ENCODE measurements at places on chromosomes 7 and 10. TPM values are rescaled to one million over a fixed set of nuclear protein-coding genes. Genes with fewer than 3 reads are reported as not detected.

CFAP70 gene
- total RNA-seq = 0.73 TPM

DNA sequence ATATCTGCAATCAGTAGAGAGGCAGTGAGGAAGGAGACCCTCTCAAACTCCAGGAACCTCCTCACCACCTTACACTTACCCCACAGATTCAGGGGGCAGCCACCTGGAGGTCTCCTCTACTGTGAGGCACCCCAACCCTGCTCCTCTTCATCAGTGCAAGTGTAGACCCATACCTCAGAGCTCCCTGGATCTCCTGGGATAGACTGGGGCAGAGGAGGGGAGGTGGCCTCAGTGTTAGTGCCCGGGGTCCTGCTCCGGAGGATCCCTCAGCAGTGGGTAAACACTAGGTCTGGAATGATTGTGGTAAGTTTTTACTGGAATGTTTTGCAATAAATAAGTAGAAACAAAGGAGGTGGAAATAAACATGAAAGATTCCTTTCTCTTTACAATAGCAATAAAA is 31.1 kb downstream of the ANTXRL start:
- no peak for ATAC-seq

- peak; percentile 65 for ATAC-seq
These were observed 26.9 kb upstream of the BPGM start for GRCh38 chr7:134619627-134620331.

FAM13C gene
- total RNA-seq = 1.3 TPM

- no peak for ATAC-seq
These were observed 2.8 kb downstream of the FAM180A start for GRCh38 chr7:135745703-135746312.

DNA sequence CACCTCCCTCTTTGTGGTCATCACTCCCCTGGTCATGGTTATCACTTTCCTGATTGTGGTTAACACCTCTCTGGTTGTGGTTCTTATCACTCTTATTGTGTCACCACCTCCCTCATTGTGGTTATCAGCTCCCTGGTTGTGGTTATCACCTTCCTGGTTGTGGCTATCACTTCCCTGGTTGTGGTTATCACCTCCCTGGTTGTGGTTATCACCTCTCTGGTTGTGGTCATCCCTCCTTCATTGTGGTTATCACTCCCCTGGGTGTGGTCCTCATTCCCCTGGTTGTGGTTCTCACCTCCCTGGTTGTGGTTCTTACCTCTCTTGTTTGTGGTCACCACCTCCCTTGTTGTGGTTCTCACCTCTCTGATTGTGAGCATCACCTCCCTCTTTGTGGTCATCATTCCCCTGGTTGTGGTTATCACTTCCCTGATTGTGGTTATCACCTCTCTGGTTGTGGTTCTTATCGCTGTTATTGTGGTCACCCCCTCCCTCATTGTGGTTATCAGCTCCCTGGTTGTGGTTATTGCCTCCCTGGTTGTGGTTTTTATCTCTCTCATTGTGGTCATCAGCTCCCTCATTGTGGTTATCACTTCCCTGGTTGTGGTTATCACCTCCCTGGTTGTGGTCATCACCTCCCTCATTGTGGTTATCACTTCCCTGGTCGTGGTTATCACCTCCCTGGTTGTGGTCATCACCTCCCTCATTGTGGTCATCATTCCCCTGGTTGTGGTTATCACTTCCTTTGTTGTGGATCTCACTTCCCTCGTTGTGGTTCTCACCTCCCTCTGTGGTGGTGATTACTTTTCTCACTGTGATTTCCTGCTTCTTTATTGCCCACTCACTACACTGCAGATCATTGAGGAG is 106.7 kb downstream of the GPR26 start:
- no peak for ATAC-seq

- no peak for ATAC-seq
These were observed 313.6 kb upstream of the CDC14C start for GRCh38 chr7:48610705-48611104.

DNA sequence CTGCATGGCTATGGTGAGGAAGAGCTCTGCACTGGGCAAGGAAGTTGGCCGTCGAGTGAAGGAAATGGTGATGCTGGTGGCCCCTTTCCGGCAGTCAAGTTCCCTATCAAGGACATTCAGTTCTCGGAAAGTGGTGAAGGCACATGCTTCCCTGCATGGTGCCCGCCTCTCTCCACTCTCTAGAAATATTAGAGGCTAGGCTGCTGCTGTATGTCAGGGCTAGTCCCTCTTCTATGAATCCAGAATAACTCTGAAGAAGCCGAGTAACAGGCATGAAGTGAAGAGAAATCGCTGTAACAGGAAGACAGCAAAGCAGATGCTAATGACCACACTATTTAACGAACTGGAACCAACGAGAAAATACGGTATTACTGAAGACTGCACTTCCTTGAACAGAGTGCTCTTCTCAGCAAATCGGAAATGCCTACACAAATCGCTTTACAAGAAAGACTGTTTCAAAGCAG is 5.4 kb downstream of the IDI1 start:
- peak; percentile 43 for ATAC-seq

DNA sequence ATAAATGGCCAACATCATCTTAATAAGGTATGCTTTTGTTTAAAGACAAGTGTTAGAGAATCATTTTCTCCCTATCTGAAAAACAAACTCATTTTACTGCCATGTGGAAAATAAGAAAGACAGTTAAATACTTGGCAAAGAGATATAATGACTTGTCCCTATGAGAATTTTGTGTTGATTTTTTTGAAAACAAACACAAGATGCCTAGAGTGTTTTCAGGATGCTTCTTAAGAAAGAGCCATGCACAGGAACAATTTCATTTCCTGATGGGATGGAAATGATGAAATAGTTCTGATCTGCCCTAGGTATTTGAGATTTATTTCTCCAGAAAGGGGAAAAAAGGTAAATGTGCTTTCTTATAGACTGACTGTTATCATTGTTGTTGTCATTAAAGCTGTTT is 237.5 kb upstream of the GNAI1 start:
- no peak for ATAC-seq

GRCh38 chr7:89681448-89681847 is 472.8 kb upstream of the STEAP1 start:
- ATAC-seq = no peak

DNA sequence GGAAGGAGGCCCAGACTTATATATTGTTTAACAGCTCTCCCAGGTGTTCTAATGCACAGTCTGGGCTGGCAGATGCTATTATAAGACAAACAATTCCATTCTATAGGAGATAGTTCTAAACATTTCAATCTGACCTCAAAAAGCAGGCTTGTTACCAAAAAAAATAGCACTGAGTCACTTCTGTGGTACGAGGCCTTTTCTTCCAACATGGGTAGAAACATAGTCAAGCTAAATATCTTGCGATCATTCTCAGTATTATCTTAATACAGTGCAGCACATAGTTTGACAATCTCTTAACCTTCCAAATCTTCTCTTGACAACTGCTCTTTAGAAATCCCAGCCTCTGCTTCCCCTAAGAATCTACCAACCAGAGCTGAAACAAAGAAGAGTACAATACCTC is 46.6 kb upstream of the MKX start:
- no peak for ATAC-seq

DNA sequence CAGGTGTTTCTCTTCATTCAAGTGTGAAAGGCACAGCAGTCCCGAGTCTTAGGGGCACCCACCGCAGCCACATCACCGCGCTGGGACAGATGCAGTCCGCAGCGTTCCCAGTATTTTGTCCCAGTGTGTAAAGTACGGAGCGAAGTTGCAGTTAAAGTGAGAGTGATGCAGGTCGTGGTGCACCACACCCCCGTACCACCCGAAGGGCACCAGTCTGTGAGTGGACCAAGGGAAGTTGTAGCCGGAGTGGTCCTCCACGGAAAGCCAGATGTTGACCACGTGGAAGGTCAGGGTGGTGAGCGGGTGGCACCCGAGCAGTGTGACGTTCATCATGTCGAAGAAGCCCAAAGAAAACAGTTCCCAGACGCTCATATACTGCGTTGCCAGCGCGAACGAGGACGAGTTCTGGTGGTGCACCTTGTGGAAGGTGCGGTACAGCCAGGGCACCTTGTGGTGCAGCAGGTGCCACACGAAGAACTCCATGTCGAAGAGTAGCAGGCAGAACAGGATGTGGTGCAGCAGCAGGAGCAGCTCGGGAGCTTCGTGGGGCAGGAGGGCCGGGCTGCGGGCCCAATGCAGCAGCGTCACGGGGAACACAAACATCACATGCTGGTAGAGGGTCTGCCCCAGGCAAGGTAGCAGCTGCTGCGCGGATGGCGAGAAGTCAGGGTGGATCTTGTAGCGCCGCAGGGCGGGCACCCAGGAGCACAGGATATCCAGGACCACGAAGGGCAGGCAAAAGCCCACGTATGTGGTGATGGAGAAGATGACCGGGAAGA is 526 bp downstream of the CH25H start:
- peak; percentile 65 for ATAC-seq

ITIH5 gene
- 0.34 TPM for total RNA-seq

GRCh38 chr7:69412331-69413146 is 185.7 kb upstream of the AUTS2 start:
- peak; percentile 91 for ATAC-seq

DNA sequence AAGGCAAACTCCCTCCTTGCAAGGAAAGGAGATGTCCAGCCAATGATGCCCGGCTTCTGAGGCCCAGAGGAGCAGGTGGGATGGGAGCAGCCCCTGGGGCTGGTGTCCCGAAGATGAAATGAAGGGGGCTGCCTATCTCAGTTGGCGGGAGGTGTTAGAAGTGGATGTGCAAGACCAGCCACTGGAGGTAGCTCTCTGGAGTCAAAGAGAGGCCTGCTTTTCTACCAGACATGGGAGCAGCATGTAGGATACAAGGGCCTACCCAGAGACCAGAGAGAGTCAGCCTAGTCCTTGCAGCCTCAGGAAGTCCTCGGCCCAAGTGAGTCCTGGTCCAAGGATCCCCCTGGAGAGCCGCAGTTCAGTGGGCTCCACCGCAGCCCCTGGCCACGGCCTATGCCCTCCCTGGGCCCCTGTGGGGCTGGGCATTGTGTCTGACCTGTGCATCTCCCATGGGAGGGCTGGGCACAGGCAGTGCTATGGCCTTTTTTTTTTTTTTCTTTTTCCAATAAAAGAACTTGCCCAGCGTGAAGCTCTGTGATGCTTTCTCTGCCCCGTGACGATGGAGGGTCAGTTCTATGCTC is 17.7 kb downstream of the GOLGA7B start:
- no peak for ATAC-seq

- ATAC-seq = peak; percentile 0
These were observed 2.0 kb upstream of the KIF11 start for GRCh38 chr10:92590623-92591549.

TMEM236 gene
- total RNA-seq = 0.30 TPM

MYL10 gene
- not detected for total RNA-seq

GRCh38 chr10:57457972-57458512 is 809.7 kb downstream of the IPMK start:
- no peak for ATAC-seq

- ATAC-seq = no peak
These were observed 204.4 kb downstream of the TPST1 start for GRCh38 chr7:66409493-66409892.

DNA sequence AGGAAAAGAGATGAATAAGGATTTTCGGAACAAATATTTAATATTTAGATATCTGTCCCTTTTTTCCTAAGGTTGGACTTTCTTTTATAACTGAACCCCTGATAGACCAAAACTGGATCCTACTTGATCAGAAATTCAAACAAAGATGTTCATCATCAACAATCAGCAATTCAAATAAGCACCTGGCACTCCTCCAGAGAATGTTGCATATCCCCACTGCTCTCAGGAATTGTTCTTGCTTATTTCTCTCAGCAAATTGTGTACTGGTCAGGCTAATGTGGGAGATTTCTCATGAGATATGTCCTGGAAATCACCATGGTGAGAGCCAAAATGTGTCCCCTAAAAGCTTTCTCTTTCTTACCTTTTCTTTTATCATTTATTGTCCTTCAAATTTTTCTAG is 40.3 kb upstream of the LHFPL3 start:
- no peak for ATAC-seq

GRCh38 chr7:2520761-2521290 is 1.3 kb downstream of the LFNG start:
- no peak for ATAC-seq

DNA sequence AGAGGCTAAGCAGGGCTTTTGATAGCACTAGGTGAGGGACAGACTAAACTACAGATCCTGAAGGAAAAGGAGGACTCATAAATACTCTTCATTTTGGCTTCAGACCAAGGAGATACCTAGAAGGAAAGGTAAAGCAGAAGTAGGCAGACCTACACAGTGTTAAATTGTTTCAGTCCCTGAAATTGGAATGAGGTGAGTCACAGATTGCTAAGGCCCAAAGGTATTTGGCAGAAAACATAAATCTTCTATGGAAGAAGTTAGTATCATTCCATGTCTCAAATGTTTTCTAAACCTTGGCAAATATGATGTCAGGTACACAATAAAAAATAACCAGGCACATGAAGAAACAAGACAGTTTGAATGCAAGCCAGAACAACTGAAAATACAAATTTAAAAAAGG is 30.0 kb downstream of the MTERF1 start:
- no peak for ATAC-seq

LIPF gene
- total RNA-seq = not detected

DNA sequence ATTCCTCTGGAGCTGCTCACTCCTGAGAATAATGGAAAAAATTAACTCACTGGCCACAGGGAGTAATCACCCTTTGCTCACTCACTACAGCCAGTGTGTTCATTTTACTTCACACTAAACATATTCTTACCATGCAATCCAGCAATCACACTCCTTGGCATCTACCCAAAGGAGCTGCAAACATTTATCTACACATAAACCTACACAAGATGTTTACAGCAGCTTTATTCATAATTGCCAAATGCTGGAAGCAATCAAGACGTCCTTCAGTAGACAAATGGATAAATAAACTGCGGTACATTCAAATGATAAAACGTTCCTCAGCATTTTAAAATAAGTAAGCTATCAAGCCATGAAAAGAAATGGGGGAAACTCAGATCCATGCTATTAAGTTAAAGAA is 34.2 kb upstream of the POM121L12 start:
- ATAC-seq = no peak

GRCh38 chr7:24945899-24946298 is 34.1 kb downstream of the OSBPL3 start:
- ATAC-seq = no peak

ZNF479 gene
- not detected for total RNA-seq

NRG3 gene
- not detected for total RNA-seq

DNA sequence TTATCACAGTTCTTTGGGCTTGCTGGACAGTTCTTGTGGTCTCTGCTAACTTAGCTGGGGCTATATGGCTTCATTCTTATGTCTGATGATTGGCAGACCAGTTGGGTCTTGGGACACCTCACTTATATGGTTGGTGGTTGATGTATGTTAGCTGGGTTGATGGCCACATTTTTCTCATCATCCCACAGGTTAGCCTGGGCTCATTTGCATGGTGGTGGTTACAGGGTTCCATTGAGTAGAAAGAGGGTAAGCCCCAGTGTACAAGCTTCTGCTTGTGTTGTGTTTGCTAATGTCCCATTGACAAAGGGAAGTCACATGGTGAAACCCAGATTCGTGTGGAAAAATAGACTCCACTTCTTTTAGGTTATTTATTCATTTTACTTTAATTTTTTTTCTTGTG is 40.6 kb downstream of the TMEM60 start:
- ATAC-seq = peak; percentile 91
